RWPE2 (cell line): ENCODE measurements at places on chromosomes 11 and 22.

GRCh38 chr22:35963237-35963810 is 65.3 kb downstream of the RBFOX2 start:
- no peak for DNase-seq

- DNase-seq = no peak
These were observed 10.8 kb upstream of the CCT8L2 start for GRCh38 chr22:16603448-16603768.

DNA sequence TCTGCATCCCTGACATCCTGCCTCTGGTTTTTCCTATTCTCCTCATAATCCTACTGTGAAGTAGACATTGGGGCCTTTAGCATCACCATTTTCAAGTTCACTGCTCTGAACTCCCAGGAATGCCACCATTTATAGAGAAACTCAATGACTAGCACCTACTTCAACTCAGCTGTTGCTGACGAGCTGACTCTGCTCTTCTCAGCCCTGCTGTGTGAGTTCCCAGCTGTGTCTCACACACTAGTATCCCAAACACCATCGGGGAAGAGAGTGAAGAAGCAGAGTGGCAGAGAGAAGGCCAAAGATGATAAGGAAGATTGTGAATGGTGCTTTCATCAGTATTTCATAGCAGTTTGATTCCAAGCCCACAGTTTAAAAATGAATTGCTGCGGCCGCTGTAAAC is 71.9 kb downstream of the PLEKHA7 start:
- no peak for DNase-seq

DNA sequence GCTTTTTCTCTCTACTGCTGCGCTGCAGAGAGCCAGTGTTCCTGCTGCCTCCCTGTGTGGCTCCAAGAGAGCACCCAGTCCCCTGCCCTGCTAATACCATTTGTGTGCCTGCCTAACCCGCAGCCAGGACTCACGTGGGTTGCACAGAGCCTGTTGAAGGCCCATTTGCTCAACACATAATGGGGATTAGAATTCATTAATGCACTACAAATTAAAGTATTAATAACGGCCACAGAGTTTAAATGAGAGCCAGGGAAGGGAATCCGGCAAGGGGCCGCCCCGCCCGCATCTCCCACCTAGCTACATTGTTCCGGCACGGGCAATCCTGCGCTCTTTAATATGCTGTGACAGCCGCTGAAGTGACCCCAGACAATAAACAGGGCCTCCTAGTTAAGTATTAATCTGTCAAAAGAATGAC is 211.3 kb downstream of the NXPE2 start:
- DNase-seq = no peak

- no peak for DNase-seq
These were observed 24.1 kb upstream of the ASPHD2 start for GRCh38 chr22:26404851-26405421.

DNA sequence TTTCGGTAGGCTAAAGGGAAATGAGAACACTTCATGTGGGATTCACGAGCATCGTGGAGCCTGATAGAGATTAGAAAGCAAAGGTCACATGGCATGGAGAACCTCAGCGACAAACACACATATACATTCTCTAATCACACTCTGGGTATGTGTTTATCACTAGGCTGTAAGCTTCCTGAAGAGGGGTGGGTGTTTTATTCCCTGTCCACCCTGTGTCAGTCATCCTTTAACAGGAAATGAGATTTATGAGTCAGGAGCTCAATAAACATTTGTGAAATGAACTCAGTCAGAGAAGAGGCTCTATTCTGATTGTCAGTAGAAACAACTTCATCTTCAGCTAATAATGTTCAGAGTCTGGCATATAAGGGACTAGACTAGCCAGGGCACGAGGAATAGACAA is 71.7 kb upstream of the EIF3M start:
- DNase-seq = no peak

- DNase-seq = no peak
These were observed 8.1 kb downstream of the SCN2B start for GRCh38 chr11:118168316-118168715.

DNA sequence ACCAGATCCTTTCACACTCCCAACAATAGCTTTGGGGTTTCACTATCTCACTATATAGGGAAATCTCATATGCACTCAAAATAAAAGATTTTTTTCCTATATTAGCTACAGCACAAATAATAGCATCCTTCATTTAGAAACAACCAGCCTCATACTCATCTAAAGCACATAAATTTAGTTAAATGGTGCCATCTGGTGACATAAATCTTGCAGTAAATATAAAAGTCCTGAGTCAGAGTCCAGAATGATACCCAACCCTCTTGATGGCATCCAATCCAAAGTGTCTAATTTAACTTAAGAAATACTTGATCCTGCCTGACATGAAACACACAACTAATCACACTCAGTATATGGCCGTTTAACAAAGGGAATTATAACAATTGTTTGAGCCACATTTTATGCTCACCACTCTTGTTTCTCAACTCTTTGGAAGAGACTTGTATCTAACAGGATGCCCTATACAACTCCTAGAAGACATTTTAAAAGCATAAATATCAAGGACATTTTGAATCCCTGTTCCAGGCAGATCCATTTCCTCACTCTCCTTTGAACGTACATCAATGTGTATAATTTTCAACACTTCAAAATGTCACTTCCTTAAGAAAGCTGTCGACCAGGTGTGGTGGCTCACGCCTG is 36.2 kb downstream of the DLG2 start:
- DNase-seq = no peak

DNA sequence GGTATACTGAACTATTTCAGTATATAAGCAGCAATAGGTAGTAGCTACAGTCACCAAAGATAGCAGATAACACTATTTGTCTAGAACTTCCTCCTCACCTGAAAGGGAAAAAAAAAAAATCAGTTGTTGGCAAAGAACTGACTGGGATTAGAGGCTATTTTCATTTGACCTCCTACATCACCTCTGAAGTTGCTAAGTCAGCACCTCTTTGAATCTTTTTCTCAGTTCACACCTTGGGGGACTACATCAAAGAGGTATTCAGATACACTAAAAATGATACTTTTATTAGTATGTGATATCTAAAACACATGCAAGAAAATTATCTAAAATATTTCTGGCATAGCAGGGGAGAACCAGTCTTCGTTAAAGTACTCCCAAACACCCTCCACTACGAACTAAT is 16.2 kb downstream of the MSANTD2 start:
- no peak for DNase-seq

GRCh38 chr11:61056571-61056970 is 45.7 kb upstream of the CD5 start:
- peak; percentile 11 for DNase-seq

DNA sequence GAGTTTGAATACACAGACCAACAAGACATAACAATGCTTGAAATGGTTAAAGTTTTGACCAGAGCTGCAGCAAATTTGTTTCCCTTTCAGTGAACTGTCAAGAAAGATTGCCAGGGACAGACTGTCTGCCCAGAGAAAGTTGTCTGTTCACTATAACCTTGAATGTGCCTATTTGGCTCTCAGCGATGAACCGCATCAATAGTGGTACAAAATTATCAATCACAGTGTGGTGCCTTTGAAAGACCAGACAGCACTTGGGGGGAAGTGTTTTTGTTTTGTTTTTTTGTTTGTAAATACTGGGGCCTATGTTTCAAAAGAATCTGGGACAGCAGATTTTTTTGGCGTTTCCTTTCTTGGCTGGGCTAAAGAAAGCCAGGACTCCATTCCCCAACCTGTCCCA is 123.1 kb downstream of the CD44 start:
- DNase-seq = no peak

GRCh38 chr11:80495116-80495515 is 1054.3 kb upstream of the TENM4 start:
- DNase-seq = no peak

DNA sequence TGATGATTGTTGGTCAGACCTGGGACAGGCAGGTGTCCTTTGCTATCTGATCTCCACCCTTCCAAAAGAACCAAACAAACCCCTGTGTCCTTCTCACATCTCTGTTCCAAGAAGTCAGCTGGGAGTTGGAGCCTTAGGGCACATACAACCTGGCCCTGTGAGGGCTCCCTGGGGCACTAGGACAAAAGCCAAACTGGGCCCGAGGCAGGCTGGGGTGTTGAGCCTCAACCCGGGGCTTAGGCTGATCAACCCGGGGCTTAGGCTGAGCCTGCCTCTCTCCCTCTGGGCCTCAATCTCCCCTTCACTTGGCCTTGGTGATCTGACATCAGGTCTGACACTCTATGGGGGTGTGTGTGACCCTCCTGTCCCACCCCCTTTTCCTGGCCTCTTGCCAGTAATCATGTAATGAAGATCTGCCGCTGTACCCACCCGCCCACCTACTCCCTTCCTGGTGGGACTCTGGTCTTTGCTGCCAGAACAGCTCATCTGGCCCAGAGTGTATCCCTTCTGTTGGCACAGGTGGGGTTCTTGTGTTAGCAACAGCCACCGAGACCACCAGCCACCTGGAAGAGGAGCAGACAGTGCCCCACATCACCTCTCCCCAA is 22.8 kb upstream of the UVRAG start:
- no peak for DNase-seq

- DNase-seq = no peak
These were observed 51.6 kb downstream of the ST3GAL4 start for GRCh38 chr11:126407101-126407521.

- no peak for DNase-seq
These were observed 2.8 kb upstream of the PHLDA2 start for GRCh38 chr11:2931771-2932738.

GRCh38 chr11:86156397-86156955 is 87.6 kb upstream of the PICALM start:
- no peak for DNase-seq

GRCh38 chr22:46593211-46593681 is 26.9 kb upstream of the GRAMD4 start:
- no peak for DNase-seq

GRCh38 chr11:14190992-14191778 is 167.8 kb downstream of the RRAS2 start:
- no peak for DNase-seq

DNA sequence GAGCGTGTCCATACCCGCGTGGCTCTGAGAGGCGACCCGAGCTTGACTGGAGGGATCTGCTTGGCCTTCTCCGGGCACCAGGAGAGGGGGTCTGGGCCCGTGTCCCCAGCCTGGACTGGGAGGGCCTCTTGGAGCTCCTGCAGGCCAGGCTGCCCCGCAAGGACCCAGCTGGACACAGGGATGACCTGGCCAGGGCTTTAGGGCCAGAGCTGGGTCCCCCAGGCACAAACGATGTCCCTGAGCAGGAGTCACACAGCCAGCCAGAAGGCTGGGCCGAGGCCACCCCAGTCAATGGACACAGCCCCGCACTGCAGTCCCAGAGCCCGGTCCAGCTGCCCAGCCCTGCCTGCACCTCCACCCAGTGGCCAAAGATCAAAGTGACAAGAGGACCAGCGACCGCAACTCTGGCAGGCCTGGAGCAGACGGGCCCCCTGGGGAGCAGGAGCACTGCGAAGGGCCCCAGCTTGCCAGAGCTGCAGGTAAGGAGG is 38.2 kb downstream of the TRIOBP start:
- no peak for DNase-seq

GRCh38 chr11:4527926-4528325 is 17.1 kb upstream of the OR52M1 start:
- no peak for DNase-seq
